ENCODE measurements at places on chromosomes 4 and X.

GRCh38 chr4:126678618-126679017, 954.1 kb upstream of the INTU start:
- DNase-seq = no peak

- no peak for DNase-seq
These were observed 1548.5 kb upstream of the IGFBP7 start for GRCh38 chr4:58658701-58659100.

DNA sequence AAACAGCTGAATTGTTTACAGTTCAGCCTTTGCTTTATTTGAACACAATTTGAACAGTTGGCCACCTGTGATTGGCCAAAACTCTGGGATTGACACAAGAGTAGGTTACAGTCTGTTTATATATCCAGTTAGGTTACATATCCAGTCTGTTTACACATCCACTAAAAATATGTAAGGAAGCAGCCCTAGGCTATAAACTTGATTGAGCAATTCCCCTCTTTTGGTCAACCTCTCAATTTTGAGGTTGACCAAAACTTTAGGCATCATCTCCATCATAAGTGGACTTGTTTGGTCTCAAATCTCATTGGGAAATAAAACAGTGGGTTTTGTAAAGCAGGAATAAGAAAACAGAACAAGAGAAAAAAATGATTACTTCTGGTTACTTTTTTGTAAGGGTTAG, 190.8 kb downstream of the SPATA18 start:
- DNase-seq = no peak

DNA sequence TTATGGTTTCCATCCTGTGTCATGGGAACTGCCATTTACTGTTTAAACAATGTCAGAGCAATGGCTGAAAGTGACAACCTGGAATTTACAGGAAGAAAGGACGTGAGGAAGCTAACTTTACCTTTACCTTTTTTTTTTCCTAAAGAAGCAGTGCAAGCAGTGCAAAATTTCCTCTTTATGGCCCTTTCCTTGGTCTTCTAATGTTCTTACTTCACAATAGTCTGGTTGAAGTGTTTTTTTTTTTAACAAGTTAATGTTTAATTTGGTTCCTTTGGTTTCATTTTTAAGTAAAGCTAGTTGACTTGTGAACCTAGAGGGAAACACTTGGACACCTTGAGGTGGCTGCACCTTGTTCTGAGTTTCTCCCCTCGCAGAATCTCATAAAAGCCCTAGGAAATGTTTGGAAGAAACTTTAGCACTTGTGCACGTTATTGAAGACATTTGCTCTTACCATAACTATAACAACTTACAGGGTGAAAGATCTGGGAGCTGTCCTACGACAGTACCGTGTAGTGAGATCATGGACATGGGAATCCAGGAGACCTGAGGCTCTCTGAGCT, 1.8 kb downstream of the SGMS2 start:
- no peak for DNase-seq

GRCh38 chr4:26766141-26766540, 94.5 kb upstream of the STIM2 start:
- DNase-seq = no peak

DNA sequence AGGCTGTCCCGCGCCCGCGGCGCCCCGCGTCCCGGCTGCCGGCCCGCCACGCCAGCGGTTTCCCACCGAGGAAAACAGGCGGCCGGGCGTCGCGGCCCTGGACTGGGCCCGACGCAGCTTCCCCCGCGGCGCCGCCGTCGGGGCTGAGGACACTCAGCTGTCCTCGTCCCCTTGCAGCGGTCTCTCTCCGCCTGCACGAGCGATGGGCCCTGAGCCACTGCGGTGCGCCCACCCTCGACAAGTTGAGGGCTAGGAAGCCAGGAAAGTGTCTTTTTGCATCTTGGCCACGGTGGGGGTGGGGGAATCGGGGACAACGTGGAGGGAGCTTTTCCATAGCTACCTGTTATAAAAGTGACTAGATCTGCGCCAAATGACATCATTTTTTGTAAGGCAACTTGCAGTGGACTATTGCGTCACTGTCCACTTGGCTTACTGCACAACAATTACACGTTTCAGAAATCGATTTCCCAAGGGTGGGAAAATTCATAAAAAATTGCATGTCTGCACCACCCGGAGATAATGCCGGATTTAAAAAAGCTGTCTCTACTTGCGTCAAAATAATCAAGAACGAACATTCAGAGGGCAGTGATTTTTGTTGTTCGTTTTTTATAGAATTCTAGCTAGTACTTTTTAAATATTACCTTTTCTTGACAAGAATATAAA, 1.1 kb downstream of the KLHL15 start:
- no peak for DNase-seq

- DNase-seq = no peak
These were observed 78.8 kb upstream of the TMEM150C start for GRCh38 chr4:82640540-82640939.

GRCh38 chrX:95797344-95797743, 887.3 kb upstream of the DIAPH2 start:
- no peak for DNase-seq

DNA sequence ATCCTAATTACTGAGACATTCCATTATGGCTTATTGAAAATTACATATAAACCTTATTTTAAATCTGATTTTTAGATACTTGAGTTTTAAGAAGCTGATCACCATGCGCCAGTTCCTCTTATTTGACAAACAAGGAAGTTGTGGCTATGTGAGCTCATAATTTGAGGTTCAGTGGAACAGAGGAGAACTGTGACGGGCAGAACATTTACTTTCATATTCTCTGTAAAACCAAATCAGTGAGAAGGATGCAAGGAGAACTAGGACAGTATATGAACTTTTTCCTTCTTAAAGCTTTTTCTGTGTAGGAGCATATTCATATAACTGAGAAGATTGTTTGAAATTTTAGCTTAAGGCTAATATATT, 25.3 kb downstream of the STIM2 start:
- DNase-seq = no peak

GRCh38 chrX:125757794-125758564, 408.1 kb downstream of the DCAF12L2 start:
- no peak for DNase-seq

GRCh38 chr4:87179751-87180150, 40.7 kb downstream of the KLHL8 start:
- no peak for DNase-seq

- no peak for DNase-seq
These were observed 7.2 kb downstream of the GSTCD start for GRCh38 chr4:105715692-105716278.

- DNase-seq = no peak
These were observed 11.3 kb upstream of the SPCS3 start for GRCh38 chr4:176308441-176308840.

- no peak for DNase-seq
These were observed 22.9 kb downstream of the CCDC149 start for GRCh38 chr4:24889991-24890390.

All from stimulated activated CD8-positive, alpha-beta memory T cell treated with anti-CD3 and anti-CD28 coated beads, Interleukin-7, amount 100 ng/mL, for 1 hour (primary cell).